Psoas muscle (tissue), 8 donors: ENCODE measurements at places on chromosomes 12 and 14. TPM values are rescaled to one million over a fixed set of nuclear protein-coding genes. Genes with fewer than 3 reads are reported as not detected.
A peak's percentile ranks its signal among the peaks of the same experiment; 100 is the strongest.

- peaks cover 19% of the 10 kb centered on the region for H3K4me1 ChIP-seq
- H3K36me3 ChIP-seq = peaks cover 69% of the 10 kb centered on the region
- no peaks in the 10 kb centered on the region for H3K27me3 ChIP-seq
- H3K4me3 ChIP-seq = no peak overlapping the region
Measured at GRCh38 chr14:91175291-91176201, 61.7 kb downstream of the DGLUCY start.

DNA sequence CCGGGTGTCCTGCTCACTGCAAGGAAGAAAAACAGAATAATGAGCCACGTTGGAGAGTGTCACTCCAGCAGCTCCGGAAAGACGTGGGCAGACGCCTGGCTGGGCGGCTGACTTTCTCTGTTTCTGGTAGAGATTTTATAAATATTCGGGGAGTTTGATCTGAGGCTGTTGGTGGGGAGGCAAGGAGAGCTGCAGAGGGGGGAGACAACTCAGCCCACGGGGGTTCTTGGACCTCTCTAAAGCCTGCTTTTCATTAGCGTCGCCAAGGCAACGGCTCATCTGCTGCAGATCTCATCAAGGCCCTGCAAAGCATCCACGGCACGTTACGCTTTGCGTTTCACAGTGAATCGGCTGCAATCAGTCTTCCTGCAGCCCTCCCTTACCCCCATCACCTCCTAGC, 207.2 kb downstream of the ZFP36L1 start:
- no peak for DNase-seq
- peaks cover 37% of the 10 kb centered on the region for H3K4me1 ChIP-seq
- no peak overlapping the region for H3K4me3 ChIP-seq
- H3K27me3 ChIP-seq = no peaks in the 10 kb centered on the region
- peak overlapping the region; percentile 79 for H3K27ac ChIP-seq
- no peaks in the 10 kb centered on the region for H3K36me3 ChIP-seq

GRCh38 chr12:60263161-60263560, 667.3 kb downstream of the SLC16A7 start:
- H3K4me3 ChIP-seq = no peak overlapping the region
- no peaks in the 10 kb centered on the region for H3K36me3 ChIP-seq
- no peak for DNase-seq
- H3K27me3 ChIP-seq = no peaks in the 10 kb centered on the region

CD4 gene
- polyA plus RNA-seq = 1.5 TPM

TAS2R42 gene
- not detected for polyA plus RNA-seq

RNF212B gene
- polyA plus RNA-seq = not detected

DNA sequence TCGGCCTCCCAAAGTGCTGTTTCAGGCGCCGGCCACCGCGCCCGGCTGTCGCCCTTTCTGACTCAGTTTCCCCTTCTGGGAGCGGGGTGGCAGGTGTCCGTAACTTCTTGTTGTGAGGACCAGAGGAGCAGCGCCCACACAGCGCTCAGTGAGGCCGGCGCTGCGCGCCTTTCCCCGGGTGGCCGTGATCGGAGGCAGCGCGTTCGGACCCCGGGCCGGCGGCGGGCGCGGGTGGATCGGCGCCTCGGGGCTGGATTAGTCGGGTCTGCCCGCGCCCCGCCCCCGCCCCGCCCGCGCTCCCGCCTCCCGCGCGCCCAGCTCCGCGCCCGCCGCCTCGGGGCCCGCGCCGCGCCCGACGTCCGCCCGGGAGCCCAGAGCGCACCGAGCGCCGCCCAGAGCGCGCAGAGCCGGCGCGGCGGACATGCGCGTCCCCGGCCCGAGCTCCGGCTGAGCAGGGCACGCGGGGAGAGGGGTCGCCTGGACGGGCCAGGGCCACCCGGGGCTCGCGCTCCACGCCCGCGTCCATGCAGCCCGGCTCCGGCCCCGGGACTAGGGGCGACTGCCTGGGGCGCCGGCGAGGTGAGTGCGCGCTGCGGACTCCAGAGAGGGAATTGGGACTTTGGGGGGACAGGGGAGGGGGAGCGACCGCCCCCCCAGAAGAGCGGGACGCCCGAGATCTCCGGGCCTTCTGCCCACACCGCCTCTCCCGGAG, 50.6 kb downstream of the LRCOL1 start:
- H3K27me3 ChIP-seq = no peaks in the 10 kb centered on the region
- no peaks in the 10 kb centered on the region for H3K36me3 ChIP-seq
- no peak overlapping the region for H3K27ac ChIP-seq
- peak overlapping the region; percentile 66 for H3K4me3 ChIP-seq
- H3K4me1 ChIP-seq = peaks cover 9% of the 10 kb centered on the region
- DNase-seq = peak; percentile 72

- H3K36me3 ChIP-seq = peaks cover 62% of the 10 kb centered on the region
- peaks cover 21% of the 10 kb centered on the region for H3K4me1 ChIP-seq
- H3K27ac ChIP-seq = peak overlapping the region; percentile 99
Measured at GRCh38 chr12:6494258-6494743, 399 bp downstream of the NCAPD2 start.

KSR2 gene
- under 0.01 TPM for polyA plus RNA-seq

RND1 gene
- polyA plus RNA-seq = 0.18 TPM

RHOJ gene
- polyA plus RNA-seq = 2.2 TPM

ACSM4 gene
- polyA plus RNA-seq = not detected

GRCh38 chr14:49401373-49401772, 184.8 kb downstream of the RPS29 start:
- DNase-seq = no peak
- H3K4me1 ChIP-seq = no peaks in the 10 kb centered on the region
- no peak overlapping the region for H3K4me3 ChIP-seq

- H3K4me1 ChIP-seq = peaks cover 62% of the 10 kb centered on the region
- DNase-seq = peak; percentile 19
- H3K36me3 ChIP-seq = no peaks in the 10 kb centered on the region
Measured at GRCh38 chr12:106301611-106302321, 767 bp upstream of the TCP11L2 start.

CLEC2A gene
- polyA plus RNA-seq = not detected

DNA sequence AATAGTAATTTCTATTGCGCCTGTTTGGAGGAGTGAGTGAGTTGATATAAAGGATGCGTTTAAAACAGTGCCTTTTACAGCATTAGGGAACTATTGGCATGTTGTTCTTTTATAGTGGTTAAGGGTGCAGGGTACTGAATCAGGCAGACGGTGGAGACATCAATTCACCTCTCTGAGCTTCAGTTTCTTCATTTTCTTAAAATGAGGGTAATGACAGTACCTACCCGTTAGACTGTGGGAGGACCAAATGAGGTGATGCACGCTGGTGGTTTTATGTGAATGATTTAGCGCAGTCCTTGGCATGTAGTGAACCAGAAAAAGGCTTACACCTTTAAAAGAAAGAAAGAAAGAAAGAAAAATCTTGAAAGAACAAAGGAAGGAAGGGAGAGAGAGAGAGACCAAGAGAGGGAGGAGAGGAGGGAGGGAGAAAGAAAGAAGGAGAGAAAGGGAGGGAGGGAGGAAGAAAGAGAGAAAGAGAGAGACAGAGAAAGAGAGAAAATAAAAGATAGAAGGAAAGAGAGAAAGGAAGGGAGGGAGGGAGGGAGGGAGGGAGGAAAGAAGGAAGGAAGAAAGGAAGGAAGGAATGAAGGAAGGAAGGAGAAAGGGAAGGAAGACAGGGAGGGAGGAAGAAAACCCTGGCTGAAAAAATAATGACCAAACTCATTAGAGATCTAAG, 22.2 kb upstream of the CCND2 start:
- no peaks in the 10 kb centered on the region for H3K36me3 ChIP-seq
- no peaks in the 10 kb centered on the region for H3K4me1 ChIP-seq
- no peak for DNase-seq
- H3K27ac ChIP-seq = no peak overlapping the region
- H3K4me3 ChIP-seq = no peak overlapping the region
- H3K27me3 ChIP-seq = peaks cover 27% of the 10 kb centered on the region

DNA sequence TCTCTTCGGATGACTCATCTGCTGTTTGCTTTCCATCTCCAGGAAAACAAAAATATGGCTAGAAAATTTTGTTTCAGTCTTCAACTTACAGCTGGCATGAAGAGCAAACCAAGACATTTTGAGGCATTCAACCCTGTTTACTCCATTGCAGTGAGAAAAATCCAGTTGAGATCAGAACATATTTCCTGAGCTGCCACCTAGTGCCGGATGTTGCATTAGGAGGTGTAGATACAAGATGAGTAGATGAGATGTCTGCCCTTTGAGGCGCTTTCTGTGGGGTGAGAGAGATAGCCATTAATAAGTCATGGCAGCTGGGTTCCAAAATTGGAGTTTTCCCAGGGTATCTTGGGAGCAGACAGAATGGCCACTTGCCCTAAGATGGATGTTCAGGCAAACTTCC, 171.1 kb downstream of the PRKCH start:
- no peak for DNase-seq
- H3K36me3 ChIP-seq = no peaks in the 10 kb centered on the region
- H3K27ac ChIP-seq = no peak overlapping the region
- H3K27me3 ChIP-seq = no peaks in the 10 kb centered on the region

DNA sequence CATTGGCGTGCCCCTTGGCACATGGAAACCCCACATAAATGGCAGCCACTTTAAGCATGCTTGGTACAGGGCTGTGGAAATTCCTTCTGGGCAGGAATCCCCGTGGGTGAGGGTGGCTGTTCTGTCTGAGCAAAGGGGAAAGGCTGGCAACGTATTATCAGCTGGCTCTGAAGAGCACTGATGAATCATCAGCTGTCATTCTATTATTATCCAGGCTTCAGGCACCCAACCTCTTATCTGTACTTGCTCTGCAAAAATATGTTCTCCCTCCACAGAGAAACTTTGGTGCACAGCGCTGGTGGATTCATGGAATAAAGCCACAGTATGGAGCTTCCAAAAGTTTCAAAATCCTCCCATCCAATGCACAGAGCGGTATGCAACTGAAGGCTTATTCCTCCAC, 167.1 kb downstream of the TBX5 start:
- no peak for DNase-seq
- no peaks in the 10 kb centered on the region for H3K36me3 ChIP-seq
- H3K4me1 ChIP-seq = no peaks in the 10 kb centered on the region

DNA sequence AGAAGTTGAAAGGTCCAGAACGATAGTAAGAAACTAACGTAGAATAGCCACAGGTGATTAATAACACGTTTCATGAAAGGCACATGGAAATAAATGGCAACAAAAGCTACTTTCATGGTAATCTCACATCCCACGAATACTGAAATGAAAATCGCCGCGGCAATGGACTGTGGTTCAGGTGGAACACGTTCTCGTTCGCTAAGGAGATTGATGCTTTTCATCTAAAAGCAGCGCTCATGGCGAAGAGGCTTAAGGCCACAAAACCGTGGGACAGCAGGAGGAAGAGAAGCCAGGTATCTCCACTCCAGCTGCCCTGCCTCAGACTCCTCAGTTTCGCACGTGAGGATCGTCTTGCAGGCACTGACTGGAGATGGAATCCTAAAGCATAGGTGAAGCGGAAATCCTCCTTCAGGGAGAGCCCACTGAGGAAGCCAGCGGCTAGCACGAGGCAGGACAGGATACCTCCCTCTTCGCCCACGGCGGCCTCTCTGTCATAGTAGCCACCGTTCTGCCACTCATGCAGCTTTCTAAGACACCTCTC, 696 bp upstream of the GPHN start:
- no peaks in the 10 kb centered on the region for H3K27me3 ChIP-seq
- H3K4me3 ChIP-seq = peak overlapping the region; percentile 91
- H3K36me3 ChIP-seq = no peaks in the 10 kb centered on the region
- peaks cover 30% of the 10 kb centered on the region for H3K4me1 ChIP-seq
- peak overlapping the region; percentile 95 for H3K27ac ChIP-seq
- DNase-seq = no peak
